ENCODE measurements at places on chromosomes 11 and 22.
A peak's percentile ranks its signal among the peaks of the same experiment; 100 is the strongest.

- peak; percentile 75 for DNase-seq
These were observed at the start of gene FJX1 for GRCh38 chr11:35617687-35618496. FJX1 (plus strand) TSS chr11:35618460; CDS start chr11:35618637, 177 bp downstream.

DNA sequence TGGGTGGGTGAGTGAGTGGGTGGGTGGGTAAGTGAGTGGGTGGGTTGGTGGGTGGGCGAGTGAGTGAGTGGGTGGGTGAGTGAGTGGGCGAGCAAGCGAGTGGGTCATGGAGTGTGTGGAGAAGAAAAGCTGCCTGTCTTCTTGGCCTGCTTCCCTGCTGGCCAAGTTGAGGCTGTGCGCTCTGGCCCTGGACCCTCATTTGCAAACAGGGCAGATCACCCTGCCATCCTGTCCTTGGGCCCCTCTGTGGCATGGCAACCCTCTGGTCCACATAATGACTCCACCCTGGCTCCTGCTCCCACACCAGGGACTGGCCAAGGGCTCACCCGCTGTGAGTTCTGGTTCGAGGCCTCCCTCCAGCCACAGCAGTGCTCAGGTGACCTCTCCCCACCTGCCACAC, 35.1 kb downstream of the CAPN1 start:
- DNase-seq = peak; percentile 32

- no peak for DNase-seq
These were observed 76.7 kb downstream of the PISD start for GRCh38 chr22:31585161-31585859.

- DNase-seq = no peak
These were observed 111.8 kb downstream of the OSBP2 start for GRCh38 chr22:30806391-30806861.

DNA sequence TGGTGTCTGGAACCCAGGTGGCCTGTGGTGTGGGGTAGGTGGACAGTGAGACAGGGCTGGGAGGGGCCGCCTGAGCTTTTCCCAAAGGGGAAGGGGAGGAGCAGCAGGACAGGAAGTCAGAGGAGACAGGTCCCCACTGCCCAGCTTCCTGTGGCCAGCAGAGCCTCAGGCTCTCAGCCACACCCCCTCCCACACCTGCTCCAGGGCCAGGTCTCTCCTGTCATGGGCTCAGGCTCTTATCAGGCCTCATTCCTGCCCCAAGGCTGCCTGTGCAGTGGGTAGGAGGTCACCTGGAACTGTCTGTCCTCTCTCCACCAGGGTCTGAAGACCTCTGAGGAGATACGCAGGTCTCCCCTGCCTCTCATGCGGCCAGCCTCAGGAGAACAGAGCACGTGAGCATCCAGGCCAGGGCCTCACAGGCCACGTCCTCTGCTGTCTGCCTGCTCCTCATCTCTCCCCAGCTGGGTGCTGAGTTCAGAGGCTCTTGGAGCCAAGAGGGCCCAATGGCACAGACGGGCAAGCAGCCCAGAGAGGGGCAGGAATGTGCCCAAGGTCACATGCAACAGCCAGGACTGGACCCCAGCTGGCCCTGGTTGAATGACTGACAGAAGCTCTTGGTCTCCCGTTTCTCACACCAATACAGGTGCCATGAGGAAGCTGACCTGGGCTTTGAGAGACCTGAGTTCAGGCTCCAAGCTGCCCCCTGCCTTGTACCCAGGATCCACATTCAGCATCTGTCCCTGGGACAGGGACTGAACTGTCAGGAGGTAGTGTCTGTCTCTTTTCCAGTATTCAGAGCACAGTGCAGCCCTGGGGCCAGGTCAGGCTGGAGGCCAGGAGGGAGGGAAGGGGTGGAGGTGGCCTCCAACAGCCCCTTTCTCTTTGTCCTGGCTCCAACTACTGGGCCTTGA, 16.7 kb downstream of the STARD10 start:
- DNase-seq = no peak

DNA sequence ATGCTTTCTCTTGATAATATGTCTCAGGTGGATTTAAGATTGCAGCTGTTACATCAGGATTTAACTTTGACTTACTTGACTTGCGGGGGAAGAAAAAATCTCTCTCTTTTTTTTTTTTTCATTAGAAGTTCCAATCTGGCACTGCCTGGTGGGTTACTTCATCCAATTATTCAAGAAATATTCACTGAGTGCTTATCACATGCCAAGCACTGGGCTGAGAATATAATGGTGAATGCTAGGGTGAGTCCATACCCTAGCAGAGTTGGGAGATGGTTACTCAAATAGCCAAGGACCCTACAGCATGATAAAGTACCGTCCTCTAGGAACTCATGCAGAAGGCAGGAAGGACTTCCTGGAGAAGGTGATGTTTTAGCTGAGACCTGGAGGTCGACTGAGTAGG, 57.9 kb upstream of the EIF3D start:
- no peak for DNase-seq

- no peak for DNase-seq
These were observed 13.0 kb downstream of the RTN4RL2 start for GRCh38 chr11:57473285-57473841.

- DNase-seq = no peak
These were observed 44.2 kb downstream of the LMO1 start for GRCh38 chr11:8219257-8220021.

- no peak for DNase-seq
These were observed 16.0 kb downstream of the PLCB3 start for GRCh38 chr11:64267207-64267945.

GRCh38 chr22:38056969-38057891, at the start of gene PICK1:
PICK1 (plus strand) TSS chr22:38057404; CDS start chr22:38057810, 406 bp downstream.
- peak; percentile 90 for DNase-seq

DNA sequence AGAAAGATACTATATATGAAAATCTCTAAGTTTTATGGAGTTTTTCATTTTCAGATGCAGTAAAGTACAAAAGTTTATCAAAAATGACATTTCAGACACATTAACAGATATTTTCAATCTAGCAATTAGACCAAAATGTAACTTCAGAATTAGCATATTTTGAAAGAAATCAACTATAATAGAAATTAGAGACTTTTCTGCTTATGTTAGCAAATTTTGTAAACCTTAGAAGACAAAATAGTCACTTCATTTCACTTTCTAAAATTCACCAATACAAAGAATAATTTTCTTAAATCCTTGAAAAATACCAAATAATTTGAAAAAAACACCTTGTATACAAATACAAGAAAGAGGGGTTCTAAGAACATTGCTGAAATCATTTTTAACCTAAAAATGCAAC, 135.8 kb upstream of the FIBIN start:
- DNase-seq = no peak

DNA sequence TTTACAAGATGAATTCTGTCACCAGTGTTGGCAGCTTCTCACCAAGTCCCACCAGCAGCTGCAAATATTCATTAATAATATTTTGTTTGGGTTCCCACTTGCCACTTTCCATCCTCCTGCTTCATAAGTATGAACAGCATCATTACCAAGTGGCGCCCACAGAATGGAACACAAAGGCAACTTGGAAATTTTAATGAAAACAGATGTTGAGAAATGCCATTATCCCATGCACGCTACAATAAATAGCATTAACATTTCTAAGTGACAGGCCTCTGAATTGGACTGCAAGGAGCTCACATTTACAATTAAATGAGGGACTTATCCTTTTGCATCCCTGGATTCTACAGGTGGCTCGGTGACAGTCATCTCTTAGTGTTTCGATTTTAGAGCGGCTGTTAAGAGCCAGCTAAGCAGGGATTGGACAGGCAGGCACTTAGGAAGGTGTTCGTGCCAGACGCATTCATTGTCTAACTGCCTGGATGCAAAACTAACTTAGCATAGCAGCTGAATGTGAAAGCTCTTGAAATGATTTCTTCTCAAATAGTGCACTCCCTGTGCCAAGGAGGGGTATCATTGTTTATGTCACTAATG, 170.3 kb downstream of the KIRREL3 start:
- DNase-seq = no peak

DNA sequence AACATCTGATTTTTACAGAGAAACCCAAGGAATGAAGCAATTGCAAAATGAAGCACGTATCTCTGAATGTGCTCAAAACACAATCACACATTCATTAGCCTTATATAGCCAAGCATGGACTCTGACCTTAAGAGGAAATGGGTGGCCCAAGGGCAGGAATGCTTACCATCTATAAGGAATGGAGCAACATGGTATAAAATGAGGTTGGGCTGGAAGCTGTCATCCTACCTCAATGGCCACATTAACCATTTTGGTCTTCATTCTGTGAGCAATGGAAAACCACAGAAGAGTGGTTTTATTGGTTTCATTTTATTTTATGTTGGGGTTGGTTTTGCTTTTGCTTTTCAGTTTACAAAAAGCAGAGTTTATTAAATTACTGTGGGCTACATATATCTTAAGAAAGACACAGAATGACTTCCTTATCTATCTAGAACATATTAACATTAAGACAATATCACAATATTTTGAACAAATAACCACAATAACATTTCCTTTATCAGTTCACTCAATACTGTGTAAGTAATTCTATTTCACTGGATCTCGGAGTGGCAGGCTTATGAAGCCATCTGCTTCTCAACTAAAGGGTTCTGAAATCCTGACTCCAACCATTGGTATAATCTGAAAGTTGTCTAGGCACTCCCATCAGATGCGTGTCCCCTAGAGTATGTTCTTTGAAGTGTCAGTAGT, 10.8 kb upstream of the MS4A13 start:
- no peak for DNase-seq

- no peak for DNase-seq
These were observed 27.2 kb upstream of the MYO18B start for GRCh38 chr22:25714739-25715138.

GRCh38 chr11:36631774-36632173, 33.7 kb upstream of the RAG2 start:
- DNase-seq = no peak

DNA sequence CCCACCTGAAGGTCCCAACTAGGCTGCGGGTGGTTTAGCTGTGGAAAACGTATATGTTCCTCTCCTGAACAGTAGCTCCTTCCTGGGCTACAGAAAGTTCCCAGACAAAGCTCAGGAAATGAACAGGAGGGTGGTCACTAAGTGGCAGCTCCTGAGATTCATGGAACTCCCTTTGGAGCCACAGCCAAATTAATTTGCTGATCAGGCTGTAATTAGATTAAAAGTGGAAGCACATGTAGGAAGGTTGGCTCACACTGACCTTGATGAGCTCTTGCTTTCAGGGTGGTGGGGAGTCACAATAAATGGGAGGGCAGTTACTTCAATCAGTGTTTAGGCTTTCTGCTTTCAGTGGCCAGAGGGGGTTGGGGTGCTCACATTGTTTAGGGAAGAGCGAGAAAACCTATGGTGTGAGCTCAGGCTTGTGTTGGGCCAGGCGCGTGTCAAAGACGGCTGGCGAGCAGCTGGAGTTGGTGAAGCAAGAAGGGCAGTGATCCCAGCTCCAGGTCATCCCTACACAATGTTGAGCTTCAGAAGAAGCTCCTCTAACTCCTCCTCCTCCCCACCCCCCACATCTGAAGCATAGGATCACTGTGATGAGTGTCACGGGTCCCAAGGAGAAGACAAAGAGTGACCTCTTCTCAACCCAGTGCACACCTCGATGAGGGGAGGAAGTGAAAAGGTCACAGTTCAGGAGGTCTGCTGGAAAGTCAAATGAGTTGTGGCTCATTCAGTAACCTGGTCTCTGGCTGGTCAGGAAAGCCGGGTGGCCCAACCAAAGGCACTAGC, 42.5 kb downstream of the CLPB start:
- no peak for DNase-seq

GRCh38 chr11:73152086-73152853, 10.2 kb upstream of the FCHSD2 start:
- no peak for DNase-seq

DNA sequence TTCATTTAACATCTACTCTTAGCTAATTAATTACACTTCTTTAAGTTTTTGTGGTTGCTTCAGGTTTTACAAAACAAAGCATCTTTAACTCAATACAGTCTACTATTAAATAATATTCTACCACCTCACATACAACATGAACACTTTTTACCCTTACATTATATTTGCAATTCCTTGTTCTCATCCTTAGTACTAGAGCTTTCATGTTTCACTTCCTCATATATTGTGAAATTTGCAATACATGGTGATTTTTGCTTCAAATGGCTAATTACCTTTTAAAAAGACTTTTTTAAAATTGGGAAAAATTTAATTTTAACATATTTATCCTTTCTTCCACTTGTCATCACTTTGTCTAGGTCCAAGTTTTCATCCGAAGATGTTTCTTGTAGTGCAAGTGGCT, 37.5 kb downstream of the RSF1 start:
- no peak for DNase-seq

DNA sequence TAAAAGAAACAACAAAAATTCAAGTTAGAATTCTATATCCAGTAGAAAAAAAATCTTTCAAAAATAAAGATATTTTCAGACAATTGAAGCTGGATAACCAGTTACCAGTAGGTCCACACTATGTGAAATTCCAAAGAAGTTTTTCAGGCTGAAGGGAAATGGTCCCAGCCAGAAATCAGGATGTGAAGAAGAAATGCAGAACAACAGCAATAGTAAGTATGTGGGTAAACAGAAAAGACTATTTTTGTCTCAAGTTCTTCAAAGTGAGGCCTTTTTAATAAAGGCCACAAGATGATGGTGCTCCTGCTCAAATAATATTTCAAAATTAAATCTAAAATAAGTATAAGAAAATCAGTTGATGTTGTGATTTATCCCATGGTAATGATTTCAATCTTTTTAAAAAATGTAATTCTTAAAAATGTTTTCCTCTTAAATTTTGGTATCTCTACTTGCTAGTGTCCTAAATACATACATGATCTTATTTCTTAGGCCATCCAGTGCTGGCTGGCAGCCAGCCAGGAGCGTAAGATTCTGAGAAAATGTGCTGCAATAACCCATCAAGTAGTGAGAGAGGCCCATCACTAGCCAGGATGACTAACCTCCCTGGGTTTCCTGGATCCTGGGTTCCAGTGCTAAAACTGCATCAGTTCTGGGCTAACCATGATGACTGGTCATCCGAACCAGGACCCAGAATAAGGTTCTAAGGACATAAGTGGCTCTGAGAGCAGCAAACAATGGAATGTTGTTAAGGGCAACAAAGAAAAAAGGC, 15.6 kb upstream of the UCP3 start:
- peak; percentile 76 for DNase-seq

GRCh38 chr11:75996523-75997442, 181.8 kb downstream of the UVRAG start:
- DNase-seq = no peak

GRCh38 chr11:69572233-69572860, 68.6 kb upstream of the CCND1 start:
- DNase-seq = no peak

DNA sequence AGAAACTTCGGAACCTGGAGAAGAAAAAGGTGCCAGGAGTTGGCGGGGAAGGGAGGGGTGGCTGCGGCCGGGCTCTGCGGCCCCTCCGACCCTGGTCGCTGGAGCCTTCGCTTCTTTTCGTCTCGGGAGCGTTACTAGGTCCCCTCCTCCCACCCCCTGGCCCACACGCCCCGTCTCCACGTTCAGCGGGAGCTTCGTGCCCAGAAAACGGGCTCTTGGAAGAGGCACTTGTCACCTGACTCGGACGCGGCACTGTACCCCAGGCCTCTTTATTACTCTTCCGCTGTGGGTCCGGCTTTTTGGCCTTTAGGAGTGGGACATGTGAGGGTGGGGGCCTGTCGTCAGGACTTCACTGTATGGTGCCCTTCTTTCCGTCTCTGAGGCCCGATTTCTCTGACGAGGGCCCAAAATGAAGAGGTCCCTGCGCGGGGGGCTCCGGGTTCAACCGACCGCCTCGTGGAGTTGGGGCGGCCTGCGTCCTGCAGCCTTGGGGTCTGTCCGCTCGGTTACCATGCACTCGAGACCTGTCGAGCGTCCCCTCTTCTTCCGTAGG, 1.2 kb downstream of the CAPRIN1 start:
- peak; percentile 65 for DNase-seq

All from sciatic nerve (tissue), 2 donors.